ENCODE measurements at places on chromosomes 2 and 18.

DNA sequence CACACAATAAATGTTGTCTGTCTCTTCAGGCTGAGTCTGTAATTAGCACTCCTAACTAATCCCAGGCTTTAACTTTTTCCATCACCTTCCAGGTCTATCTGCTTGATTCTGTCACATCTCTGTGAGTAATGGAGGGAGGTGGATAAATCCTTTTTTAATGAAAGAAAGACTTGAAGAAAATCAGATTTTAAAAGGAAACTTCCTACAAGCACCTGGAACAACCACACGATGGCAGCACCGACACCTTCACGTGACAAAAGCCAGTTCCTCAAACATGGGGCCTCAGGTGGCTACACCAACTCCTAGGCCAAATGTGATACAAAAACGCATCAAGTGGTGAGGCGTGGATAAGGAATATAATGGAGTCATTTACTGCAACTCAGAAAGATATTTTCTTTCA lies 41.8 kb downstream of the TGFBRAP1 start:
- DNase-seq = no peak

DNA sequence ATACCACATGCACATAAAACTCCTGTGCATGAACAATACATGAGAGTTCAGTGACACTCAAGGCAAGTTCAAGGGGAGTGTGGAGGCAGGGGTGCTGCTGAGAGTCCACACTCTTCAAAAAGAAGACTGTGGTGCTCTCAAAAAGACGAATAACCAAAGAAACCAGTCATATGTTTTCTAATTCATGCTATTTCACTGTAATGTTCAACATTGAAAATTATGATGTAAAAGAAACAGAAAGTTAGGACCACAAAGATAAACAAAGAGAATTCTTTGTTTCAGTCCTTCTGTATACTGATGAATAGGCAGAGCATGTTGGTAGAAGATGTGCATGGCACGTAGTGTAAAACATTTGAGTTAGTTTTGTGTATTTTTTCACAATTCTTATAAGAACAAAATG lies 864.2 kb upstream of the LRATD1 start:
- DNase-seq = no peak

GRCh38 chr2:101151859-101152271 lies 683 bp upstream of the TBC1D8 start:
- no peak for DNase-seq

GRCh38 chr18:2845172-2845571 lies 1.6 kb upstream of the EMILIN2 start:
- no peak for DNase-seq

DNA sequence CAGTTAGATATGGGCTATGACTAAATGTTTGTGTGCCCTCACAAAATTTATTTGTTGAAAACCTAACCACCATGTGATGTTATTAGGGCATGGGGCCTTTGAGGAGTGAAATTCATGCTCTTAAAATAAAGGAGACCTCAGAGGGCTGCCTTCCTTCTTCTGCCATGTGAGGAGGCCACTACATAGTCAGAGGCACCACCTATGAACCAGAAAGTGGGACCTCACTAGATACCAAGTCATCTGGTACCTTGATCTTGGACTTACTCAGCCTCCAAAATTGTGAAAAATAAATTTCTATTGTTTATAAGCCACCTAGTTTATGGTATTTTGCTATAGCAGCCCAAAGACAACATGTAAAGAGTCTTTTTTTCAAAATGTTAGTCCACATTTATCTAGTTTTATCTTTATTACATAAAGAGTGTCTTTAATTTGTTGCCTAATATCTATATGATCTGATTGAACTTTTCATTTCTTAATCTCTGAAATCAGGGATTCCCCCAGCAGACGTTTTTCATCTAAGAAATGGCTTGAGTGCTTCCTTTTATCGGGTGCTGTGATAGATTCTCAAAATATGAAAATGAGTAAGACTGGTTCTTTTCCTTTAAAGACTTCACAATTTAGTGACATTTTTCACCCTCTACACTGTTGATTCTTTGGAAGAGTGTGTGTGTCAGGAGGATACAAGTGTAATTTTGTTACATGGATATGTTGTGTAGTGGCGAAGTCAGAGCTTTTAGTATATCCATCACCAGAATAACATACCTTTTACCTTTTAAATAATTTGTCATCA lies 34.2 kb downstream of the PMS1 start:
- DNase-seq = no peak

DNA sequence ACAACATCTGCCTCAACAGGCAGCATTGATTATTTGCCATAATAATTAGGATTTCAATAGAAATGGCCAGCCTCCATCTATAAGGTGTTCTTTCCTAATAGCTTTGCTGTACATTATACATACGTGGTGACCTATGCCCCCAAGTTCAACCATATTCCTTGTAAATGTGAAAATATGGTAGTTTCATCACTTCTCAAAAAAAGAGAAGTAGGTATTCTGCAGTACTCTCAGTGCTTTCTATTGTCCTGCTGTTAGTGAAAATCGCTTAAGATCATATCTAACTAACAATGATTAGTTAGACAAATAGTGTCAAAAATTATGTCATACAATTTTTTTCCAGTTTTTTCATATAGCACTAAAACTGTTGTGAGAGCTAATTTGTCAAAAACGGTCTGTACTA lies 79.6 kb downstream of the SLC4A10 start:
- no peak for DNase-seq

DNA sequence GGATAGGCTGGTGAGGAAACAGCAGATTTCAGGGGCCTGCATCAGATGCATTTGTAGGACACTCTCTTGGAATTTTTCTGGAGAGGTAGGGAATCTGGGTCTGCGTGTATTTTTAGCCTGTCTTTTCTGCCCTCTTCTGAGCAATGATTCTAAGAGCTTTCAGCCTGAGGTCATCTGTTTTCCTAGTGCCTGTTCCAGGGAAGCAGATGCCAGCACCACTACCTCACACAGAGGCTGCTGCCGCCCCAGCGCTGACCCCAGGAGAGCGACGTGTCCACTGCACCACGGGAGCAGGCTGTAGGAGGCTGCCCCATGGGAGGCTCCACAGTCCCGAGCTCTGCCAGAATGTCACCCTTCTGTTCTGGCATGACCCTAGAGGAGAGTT lies 316.5 kb downstream of the CYP26B1 start:
- no peak for DNase-seq

- no peak for DNase-seq
Observed at GRCh38 chr18:43115076-43115921, at the start of gene RIT2. Gene RIT2, minus strand, starts transcription at chr18:43115685.

DNA sequence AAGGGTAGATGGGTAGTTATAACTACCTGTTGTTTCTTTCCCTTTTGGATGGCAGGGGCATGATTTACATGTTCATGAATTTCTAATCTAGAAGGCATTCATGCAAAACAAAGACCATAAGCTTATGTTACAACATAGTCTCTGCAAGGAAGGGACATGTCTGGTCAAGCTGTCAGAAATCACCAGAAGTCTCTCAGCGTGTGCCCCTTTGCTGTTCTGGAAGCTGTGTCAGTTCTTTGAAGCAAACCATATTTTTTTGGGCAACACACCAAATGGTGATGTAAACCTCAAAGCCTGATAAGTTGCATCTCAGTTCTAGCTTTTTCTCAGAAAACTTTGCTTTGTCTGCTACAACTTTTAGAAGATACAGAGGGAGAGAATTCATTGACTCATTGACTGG lies 173.5 kb upstream of the CTAGE1 start:
- DNase-seq = no peak

- DNase-seq = no peak
Observed at GRCh38 chr2:39326644-39327043, 82.9 kb upstream of the CDKL4 start.

GRCh38 chr2:96534701-96535181 lies 1.8 kb upstream of the ARID5A start:
- DNase-seq = no peak

- DNase-seq = no peak
Observed at GRCh38 chr18:24362757-24363156, 34.9 kb downstream of the OSBPL1A start.

GRCh38 chr2:231683292-231684235 lies 24.8 kb upstream of the PTMA start:
- no peak for DNase-seq

GRCh38 chr18:13756261-13756660 lies 29.8 kb downstream of the RNMT start:
- no peak for DNase-seq

DNA sequence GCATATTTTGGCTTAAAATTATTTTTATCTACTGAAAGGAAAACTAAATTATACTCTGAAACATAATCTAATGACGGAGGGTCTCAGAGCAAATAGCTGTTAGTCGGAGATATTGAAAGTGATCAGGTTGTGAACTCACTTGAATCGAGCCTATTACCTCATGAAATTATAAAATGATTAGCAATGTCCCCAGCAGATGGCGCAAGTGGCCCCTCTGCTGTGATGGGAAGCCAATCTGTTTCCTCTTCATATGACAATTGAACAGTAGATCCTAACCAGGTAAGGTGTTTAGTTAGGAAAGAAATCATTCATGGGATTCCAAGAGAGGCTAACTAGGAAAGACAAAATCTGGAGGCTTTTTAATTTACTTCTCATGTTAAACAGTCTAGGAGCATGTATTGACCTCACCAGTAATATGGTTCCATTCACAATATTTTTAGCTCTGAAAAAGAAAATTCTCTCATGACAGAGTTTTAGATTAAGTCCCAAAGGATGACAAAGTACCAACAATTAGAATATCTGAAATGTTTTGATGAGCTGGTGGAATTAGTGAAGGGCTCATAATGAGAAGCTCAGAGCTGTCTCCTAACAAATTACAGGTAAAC lies 29.9 kb upstream of the MPPE1 start:
- DNase-seq = peak; percentile 60

GRCh38 chr2:116145031-116145430 lies 1669.5 kb upstream of the DDX18 start:
- no peak for DNase-seq

GRCh38 chr2:29643196-29643595 lies 278.2 kb downstream of the ALK start:
- no peak for DNase-seq

- no peak for DNase-seq
Observed at GRCh38 chr18:11511434-11512095, 97.8 kb upstream of the SLC35G4 start.

DNA sequence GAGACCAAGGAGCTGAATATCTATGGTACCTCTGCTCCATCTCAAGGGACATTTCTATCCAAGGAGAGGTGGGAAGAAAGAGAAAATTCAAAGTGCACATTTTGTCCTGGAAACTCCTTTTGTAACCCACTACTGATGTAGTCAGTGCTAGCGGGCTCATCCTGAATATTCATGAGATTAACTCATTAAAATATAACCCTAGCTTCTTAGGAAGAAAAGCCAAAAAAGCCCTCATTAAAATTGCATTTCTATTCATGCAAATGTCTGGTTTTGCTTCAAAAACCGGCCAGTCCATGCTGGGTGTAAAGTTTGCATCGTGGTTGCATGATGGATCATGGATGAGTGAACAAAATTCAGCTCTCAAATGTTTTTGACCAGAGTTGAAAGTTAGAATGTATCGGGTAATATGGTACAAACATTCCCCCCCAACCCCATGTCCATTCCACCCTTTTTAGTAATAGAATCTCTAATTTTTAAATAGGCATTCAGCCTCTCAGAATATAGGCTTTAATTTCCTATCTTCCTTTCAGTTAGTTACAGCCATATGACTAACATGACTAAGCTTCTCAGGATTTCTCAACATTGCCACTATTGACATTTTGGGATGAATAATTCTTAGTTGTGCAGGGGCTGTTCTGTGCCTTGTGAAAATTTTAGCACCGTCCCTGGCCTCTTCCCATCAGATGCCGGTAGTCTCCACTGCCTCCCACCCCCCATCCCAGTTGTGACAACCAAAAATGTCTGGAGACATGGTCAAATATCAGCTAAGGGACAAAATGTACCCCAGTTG lies 104.2 kb upstream of the RND3 start:
- no peak for DNase-seq

DNA sequence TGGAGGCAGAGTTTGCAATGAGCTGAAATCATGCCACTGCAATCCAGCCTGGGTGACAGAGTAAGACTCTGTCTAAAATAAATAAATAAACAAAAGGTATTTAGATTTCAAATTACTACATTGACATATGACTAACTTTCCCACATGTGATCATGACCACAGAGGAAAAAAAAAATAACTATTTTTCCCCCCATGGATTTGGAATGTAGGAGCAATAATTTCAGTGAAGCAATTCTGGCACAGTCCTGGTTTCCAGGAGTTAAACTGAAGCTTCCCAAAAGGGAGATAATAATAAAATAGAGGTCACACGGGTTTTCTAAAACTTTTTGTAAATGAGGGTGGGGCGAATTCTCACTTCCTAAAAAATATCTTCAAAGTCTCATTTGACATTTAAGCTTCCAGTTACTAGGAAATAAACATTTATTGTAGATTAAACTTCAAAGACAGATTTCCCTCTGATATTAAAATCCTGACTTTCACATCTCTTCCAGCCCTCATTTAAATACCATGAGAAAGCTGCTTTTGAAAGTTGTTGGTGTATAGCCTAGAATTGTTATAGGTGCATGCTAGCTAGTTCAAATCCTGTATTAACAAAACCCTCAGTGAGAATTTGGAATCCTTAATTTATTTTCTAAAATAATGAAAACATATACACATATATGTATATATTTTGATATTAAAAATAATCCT lies 20.7 kb downstream of the SLC19A3 start:
- DNase-seq = no peak

GRCh38 chr2:239532859-239533258 lies 132.0 kb upstream of the HDAC4 start:
- no peak for DNase-seq

GRCh38 chr2:207934720-207935119 lies 90.6 kb downstream of the PLEKHM3 start:
- DNase-seq = no peak

GRCh38 chr2:218229239-218229638 lies 12.2 kb downstream of the ARPC2 start:
- DNase-seq = peak; percentile 27

DNA sequence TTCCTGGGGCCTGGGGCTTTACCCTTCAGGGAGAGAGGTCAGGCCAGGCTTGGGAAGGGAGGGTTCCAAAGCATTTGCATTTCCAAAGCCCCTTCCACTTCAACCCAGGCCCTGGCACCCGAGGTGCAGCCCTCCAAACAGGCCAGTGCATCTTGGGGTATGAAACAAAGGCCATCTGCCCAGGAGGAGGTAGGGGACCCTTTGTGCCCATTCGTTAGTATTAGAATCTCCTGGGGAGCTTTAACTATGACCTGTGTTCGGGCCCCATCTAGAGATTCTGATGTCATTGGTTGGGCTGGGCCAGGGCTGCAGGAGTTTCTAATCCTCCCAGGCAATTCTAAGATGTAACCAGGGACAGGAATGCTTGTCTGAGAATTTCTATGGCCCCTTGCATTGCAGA lies 73.6 kb downstream of the CIB4 start:
- no peak for DNase-seq

Measured in activated CD4-positive, CD25-positive, alpha-beta regulatory T cell treated with anti-CD3 and anti-CD28 coated beads, Interleukin-2, amount 50 U/mL, for 16 hours (primary cell).